ENCODE measurements at places on chromosomes 7 and 10.

DNA sequence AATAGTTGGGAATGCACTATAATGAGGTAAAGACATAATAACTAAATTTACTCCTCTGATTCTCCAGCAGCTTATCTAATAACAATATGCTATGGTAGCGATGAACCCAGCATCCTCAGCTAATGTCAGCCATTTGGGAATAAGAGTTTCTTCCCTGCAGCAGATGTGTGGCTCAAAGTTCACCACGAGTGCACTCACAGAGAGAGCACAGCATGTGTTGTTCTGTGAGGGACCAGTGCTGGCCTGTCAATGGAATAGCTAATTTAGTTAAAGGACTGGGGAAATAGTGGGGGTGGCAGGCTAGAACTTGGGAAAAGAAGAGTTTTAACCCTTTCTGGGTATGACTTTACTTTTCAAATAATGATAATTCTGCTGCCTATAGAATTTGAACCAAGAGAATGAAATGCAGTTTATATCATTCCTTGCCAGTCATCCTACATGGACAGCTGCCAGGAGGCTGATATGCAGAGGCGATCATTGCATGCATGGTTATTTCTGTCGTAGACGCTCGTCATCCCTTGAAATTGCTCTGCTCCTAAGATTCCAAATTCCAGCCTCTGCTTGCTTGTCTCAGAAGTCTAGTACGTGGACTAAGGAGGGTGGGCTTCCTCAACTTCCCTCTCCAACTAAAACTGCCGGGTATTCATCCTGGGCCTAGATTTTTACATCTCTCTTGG lies 355.6 kb downstream of the RNLS start:
- DNase-seq: no peak

DNA sequence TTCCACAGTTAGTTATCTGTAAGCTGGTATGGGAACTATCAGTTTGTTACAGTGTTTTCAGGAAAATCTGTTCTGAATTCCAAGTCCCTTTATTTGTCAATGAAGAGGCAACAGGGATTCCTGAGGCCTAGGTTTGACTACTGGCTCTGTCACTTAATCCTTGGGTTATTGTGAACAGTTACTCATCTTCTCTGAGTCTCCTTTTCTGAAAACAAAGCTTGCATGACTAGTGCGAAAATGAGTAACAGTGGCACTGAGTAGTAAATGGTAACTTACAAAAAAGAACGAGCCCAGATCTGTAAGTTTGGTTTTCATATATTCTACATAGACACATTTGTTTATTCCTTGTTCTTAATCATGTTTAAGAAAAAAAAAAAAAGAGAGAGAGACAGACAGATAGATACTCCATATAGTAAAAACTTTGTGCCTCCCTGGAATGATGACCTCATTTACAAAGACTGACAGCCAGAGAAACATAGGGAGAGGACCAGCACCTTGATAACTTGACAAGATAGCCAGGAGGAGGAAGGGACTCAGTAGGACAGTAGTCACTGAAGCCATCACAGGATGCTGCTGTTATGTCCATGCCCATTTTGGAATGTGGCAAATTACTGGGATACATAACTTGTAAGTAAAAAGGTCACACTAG lies 1.9 kb downstream of the MRPS33 start:
- DNase-seq: no peak

- DNase-seq: no peak
Measured at GRCh38 chr10:113709221-113709838, 29.6 kb downstream of the CASP7 start.

GRCh38 chr7:111290419-111290818 lies 199.5 kb downstream of the LRRN3 start:
- DNase-seq: no peak

- no peak for DNase-seq
Measured at GRCh38 chr7:157656195-157656769, 319.5 kb downstream of the DNAJB6 start.

- no peak for DNase-seq
Measured at GRCh38 chr10:43041422-43042342, 35.2 kb upstream of the RET start.

Measured in cerebellar nuclear complex (tissue), 1 donor.